Activated CD4-positive, alpha-beta T cell treated with anti-CD3 and anti-CD28 coated beads for 1 hour (primary cell): ENCODE measurements at places on chromosomes 3 and 15.

GRCh38 chr15:79657722-79658121 lies 225.6 kb downstream of the MINAR1 start:
- no peak for DNase-seq

DNA sequence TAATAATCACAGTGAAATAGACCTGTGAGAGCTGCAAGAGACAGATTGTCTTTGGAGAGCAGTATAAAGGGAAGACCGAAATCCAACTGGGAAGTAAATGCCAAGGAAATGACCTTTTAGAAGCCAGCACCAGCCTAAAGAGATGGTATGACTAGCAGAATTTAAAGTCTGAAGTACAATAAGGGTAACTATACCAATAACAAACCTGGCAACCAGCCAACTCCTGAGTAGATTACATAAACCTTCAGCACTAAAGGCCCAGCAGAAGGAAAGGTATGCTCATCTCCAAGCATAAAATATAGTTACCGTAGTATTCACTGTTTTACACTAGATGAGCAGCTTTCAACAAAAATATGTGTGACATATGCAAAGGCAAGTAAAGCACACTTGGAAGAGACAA lies 155.1 kb upstream of the SATB1 start:
- DNase-seq, result no peak

- no peak for DNase-seq
These were observed 88.3 kb upstream of the CLSTN2 start for GRCh38 chr3:139846729-139847128.

DNA sequence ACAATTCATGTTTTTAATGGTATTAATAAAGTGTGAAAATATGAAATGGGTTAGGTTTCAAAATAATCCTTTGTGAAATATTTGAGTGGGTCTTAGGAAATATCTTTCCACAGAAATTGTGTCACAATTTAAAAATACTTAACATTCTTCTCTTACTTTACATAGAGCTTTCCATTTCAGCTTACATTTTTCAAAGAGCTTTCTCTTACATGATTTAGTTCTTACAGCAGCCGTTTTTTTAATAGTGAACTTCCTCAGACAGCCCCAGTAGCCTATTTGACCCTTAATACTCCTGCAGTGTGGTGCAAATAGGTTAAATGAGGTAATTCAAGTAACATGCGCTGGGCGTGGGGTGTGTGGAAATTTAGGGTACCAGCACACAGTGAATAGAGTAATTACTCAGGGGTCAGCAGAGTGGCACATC lies 21.8 kb downstream of the P2RY12 start:
- DNase-seq, result no peak

DNA sequence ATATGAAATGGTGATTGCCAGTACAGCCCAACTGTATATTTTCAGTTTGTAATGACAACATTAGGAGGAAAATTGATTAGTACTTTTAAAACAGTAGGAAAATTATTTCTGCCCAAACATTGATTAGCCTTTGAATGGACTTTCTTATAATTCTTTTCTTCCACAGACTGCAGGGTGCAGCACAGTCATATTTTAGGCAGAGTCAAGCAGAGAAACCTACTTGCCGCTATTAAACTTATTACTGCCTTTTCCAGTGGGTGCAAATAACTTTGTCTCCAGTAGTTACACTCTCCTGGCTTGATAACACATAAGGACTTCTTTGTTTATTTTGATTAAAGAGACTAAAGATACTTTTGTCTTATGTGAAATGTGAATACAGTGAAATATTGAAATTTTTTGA lies 85.4 kb downstream of the PPM1L start:
- no peak for DNase-seq

DNA sequence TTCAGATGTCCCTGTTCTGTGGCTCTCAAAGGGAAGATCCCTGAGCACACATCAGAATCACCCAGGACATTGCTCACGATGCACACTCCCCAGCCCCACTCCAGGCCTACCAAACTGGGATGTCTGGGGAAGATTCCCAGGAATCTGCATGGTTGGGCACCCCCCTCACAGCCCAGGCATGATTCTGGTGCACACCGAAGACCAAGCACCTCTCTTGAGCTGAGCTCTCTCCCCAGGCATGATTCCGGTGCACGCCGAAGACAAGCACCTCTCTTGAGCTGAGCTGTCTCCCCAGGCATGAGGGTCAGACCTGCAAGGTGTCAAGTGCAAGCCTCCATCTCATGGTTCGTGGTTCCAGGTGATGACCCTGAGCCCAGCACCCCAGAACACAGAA lies 112.2 kb upstream of the MEF2A start:
- DNase-seq, result peak; percentile 3

DNA sequence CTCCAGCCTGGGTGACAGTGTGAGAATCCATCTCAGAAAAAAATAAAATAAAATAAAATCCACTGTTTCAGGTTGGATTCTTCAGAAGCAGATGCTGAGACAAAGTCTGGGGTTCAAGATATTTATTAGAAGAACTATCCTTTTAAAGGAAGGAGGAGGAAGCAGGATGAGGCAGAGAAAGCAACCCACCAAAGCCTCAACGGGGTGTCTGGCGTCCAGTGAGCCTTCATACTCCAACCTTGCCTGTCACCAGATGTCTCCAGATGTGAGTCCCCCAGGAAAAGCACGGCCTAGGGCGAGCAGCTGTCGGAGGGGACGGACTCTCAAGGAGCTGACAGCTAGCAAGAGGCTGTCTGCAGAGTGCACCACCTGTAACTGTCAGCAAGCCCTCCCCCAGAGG lies 37.3 kb downstream of the MB21D2 start:
- DNase-seq, result no peak

- peak; percentile 34 for DNase-seq
These were observed 107.1 kb upstream of the ICE2 start for GRCh38 chr15:60585743-60586708.

DNA sequence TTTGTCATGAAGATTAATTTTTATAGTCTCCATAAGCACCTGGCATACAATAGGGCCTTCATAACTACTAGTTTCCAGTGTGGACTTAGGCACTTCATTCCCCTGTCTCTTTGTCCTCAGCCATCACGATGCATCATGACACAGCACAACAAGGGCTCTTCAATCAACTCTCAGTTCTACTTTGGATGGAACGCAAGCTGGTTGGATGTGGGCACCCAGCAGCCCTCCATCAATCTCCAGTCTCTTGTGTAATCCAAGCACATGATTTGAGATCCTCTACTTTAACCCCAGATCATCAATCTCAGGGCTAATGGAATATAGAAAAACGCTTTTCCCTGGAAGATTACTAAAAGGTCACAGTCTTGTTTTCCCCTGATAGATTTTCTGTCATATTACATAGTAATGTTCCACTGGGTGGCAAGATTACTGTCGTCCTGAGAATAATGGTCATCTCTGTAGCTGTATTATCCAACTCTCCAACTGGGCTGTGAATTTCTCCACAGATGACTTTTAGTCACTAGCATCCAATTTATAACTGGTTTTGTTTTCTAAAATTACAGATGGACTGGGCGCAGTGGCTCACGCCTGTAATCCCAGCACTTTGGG lies 22.9 kb upstream of the CHRNA7 start:
- no peak for DNase-seq

DNA sequence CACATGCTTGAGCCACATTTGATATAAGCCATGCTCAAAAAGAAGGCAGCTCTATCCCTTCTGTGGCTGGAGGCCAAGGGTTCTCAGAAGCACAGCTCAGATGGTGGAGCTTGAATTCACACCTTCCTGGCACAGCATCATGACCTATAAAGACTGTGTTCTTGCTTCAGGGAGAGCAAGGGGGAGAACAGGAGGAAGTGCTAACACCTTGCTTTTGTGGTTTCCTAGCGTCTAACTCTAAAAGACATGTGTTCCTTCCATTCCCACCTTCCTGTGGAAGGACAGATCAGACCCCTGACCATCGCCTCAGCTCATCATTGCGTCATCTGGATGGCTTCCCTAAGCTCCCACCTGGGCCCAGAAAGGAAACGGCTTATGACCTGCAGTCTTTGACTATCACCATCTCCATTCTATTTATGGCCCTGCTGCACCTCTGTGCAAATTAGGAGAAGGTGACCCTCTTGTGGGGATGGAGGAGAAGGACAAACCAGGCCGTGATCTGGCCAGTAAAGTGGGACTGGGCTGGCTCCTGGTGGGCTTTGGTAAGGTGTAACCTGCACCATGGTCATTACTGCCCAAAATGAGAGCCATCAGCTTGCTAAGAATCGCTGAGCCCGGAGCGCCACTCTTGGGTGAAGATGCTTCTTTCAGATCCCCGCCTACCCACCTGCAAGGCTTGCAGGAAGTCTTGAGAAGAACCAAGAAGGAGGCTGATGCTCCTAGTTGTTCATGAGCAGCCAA lies 128.5 kb downstream of the SERPINI1 start:
- no peak for DNase-seq

- no peak for DNase-seq
These were observed 4.2 kb downstream of the NCKIPSD start for GRCh38 chr3:48681541-48681880.
